Retina (tissue), 1 donor: ENCODE measurements at places on chromosomes 13 and 19.

- no peak for DNase-seq
These were observed 139.9 kb downstream of the ZAR1L start for GRCh38 chr13:32175307-32175706.

DNA sequence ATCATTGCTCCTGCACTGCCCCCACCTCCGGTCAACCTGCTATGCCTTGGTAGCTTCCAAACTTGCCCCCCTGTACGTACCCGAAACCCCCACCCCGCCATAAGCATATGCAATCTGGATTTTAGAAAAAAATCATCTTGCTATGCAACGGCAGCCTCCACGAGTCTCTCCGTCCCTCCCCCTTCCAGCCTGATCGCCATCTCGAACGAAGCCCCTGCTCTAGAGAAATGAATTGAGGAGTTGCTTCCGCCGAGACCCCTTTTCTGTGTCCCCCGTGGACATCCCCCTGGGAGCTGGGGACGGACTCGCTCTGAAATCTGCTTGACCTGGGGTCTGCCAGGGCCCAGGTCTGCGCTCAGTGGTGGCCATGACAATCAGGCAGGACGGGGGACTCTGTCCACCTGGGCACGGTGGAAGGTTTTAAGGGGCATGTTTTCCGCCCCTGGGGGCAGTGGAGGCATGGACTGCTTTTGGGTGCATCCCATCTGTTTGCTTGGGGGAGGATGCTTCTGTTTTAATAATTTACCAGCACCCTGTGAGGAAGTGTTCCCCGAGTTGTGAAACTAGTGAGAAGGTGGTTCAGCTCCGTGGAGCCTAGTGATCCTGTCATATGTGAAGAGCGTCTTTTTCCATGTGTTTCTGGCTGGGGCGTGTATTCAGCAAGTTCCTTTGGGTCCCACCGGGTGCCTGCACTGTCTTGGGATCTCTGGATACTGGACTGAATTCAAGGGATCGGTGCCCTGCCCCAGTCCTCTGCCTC lies 1.0 kb downstream of the KDM4B start:
- peak; percentile 50 for DNase-seq

DNA sequence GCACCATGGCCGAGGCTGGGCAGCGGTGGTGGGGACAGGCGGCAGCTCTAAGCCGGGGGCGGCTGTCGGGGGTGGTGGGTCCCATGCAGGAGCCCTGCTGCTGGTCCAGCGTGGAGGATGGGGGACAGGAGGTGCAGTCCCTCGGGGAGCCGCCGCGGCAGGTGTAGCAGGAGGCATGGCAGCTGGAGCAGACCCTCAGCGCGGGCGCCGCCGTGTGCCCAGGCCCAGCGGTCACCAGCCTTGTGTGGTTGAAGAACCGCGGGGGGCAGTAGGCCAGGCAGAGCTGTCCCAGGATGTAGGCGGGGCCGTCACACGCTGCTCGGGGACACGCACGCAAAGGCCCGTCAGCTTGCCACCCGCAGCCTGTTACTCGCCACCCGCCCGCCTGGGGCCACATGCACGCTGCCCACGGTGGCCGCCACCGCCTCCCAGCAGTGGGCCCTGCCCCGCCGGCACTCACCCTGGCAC lies 2.9 kb upstream of the C19orf25 start:
- no peak for DNase-seq

GRCh38 chr13:24459234-24459633 lies 53.3 kb downstream of the PARP4 start:
- no peak for DNase-seq

DNA sequence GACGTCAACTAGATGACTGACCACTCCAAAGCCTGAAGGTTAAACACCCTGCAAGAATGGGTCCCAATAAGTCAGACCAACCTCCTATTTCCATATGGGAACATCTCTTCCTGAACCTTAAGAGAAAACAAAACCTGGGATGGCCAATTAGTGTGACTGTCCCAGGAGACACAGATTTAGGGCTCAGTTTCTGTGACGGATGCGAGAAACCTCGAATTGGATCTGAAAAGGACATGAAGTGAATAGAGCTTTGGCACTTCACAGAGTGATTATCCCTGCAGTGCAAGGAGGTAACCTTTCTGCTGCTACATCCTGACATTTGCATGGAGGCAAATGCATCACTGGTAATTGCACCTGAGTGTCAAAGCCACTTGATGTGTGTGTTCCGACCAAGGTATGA lies 442.2 kb upstream of the KLF12 start:
- DNase-seq = no peak

- no peak for DNase-seq
These were observed 5.1 kb downstream of the OR10H1 start for GRCh38 chr19:15810335-15810734.

GRCh38 chr13:34162544-34162933 lies 344.6 kb downstream of the RFC3 start:
- DNase-seq = no peak

GRCh38 chr19:44644402-44645016 lies 799 bp downstream of the PVR start:
- peak; percentile 75 for DNase-seq

GRCh38 chr13:35140321-35140720 lies 198.3 kb downstream of the NBEA start:
- DNase-seq = no peak

DNA sequence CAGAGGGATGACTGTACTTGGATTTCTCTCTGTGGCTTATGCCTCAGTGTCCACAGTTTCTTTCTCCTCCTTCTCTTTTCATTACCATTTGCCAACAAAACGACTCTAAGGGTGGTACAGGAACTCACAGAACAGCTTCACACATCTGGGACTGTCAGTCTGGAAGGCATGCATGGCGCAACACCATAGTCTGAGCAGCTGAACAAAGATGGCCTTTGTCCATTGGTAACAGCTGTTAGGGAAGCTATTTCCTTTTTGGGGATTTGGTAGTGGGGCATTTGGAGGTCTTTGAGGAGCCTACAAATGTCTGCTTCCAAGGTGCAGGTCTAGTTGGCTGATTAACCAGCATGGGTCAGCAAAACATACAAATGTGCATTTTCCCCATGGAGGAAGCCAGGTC lies 81.4 kb upstream of the PCDH8 start:
- DNase-seq = no peak

- peak; percentile 67 for DNase-seq
These were observed 766 bp downstream of the CEBPG start for GRCh38 chr19:33374236-33374714.

DNA sequence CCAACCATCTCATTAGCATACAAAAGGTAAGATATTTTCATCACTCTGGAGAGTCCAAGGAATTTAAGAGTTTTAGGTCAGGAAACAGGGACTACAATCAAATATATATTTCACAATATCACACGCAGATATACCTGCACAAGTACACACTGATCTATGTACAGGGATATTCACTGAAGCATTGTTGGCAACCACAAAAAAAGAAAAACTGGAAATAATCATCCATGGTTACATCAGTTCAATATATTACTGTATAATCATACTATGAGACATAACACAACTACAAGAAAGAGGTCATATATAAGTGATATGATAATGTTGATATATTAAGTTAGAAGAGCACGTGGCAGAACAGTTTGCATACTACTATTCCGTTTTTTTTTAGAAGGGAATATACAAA lies 2.2 kb upstream of the SERP2 start:
- DNase-seq = no peak

DNA sequence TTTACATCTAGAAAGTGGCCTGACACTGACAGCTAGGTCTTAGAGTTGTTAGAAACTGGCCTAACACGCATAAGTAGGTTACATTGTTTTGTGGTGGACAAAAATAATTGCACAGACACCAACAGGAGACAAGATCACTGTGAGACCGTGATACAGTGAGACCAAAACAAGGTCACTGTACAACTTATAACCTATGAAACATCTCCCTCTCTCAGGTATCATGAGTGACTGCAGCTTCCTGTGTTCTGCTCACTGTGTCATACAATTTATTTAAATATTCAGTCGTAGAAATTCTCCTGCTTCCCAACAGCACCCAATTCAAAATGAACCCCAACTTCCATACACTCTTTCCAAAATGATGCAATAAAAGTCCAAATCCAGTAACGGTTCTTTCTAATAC lies 2165.2 kb downstream of the PCDH9 start:
- DNase-seq = no peak

GRCh38 chr19:7953576-7953975 lies 10.1 kb upstream of the TIMM44 start:
- DNase-seq = no peak

GRCh38 chr19:43152214-43152613 lies 34.1 kb downstream of the PSG5 start:
- DNase-seq = no peak

DNA sequence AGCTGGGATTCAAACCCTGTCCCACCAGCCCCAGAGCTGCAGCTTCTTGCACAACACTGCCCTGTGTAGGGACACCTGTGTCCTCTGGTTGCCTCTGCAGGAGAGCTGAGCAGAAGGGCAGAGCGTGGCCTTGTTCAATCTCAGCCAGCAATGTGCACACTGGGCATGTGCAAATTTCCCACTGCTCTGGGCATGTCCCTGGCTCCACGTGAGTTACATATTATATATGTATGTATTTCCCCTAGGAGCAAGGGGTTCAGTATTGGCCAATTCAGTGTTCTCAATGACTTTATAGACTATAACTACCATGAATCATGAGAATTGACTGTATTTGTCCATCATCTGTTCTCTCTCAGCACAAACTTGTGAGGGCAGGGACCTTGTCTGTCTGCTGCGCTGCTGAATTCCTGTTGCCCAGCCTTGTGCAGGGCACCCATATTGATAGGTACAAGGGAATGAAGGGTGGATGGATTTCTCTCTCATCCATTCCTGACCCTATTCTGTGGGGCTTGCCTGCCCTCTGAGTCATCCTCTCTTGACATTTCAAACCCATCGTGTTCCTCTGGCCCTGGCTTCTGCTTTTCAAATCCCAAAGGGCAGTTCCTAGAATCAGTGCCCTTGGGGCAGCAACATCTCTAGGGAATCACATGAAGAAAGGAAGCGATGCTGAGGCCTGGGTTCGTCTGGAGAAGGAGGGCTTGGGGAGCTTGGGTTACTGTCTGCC lies 69.7 kb downstream of the ERICH6B start:
- DNase-seq = no peak

DNA sequence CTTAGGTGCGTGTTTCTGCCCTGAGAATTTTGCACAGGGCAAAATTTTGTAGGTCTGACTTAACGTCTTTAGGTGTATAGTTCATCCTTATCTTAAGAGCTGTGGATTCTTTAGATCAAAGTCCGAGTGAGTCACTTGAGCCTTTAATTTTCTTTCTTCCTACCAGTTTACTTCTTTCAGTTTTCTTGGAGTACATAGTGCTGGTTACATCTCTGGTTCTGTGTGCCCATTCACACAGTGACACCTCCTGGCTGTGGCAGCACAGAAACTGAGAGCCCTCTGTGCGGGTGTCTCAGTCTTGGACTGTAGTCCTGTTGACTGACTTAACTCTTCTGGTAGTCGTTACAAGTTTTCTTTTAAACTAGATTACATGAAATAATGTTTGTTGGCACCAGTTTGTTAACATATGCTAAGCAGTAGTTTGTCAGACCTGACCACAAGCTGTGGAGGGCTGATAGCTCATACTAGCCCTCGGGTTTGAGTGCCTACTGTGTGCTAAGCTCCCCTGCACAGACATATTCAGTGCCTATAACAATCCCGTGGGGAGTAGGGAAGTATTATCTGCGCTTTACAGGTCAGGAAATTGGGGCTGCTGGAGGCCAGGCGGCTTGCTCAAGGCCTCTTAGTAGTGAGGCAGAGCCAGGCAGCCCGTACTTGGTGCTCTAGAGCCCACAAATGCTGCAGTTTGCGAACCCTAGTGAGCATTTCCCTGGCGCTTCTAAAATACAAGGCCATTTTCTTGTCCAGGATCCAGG lies 1.6 kb downstream of the GATAD2A start:
- no peak for DNase-seq

GRCh38 chr19:36115453-36116343 lies at the start of gene TBCB:
Gene TBCB, plus strand, starts transcription at chr19:36115468. Its CDS starts 93 bp downstream, at chr19:36115561.
- DNase-seq = peak; percentile 53

- no peak for DNase-seq
These were observed 342 bp downstream of the ASF1B start for GRCh38 chr19:14135985-14136508.

DNA sequence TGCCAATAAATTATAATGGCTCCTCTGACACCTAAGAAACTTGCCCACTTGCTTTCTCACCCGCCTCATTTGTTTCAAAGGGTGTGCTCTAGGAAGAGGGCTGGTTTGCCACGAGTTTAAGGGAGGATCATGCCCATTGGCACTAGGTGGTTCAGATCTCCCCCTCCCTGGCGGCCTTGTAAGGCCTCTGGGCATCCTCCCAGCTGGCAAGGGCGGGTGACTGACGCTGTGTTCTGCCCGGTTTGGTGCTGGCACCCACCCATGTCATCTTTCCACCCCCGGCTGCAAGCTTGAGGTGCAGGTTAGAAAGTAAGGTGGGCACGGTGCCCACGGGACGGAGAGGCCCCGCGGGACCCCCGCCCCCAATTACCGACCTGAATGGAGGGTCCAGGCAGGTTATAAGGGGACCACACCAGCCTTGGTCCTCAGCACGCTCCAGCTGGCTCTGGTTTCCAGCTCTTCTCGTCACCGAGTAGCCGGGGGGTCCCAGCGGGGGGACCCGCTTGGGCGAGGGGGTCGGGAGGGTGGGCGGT lies 90.4 kb downstream of the PTPRS start:
- no peak for DNase-seq

DNA sequence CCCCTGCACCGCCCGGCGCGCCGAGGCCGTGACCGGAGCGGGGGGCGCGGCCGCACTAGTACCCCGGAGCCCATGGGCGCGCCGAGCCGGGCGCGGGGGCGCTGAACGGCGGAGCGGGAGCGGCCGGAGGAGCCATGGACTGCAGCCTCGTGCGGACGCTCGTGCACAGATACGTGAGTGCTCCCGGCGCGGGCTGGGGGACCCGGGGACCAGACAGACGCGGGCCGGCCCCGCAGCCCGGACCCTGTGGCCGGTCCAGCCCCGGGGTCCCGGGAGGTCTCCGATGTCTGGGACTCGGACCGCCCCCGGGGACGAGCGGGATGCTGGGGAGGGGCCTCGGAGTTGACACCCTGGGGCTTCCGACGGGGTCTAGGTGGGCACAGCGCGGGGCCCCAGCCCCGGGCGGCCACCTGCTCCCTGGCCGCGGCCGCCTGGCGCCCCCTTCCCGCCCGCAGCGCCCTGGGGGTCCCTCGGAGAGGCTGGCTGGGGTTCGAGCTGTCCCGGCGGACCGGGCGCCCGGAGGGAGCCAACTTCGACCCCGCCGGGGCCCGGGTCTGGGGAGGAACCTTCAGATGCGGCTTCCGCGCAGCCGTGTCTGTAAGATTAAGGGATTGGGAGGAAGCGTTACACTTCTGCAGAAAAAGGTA lies 568 bp downstream of the ATP11A start:
- DNase-seq = peak; percentile 75

DNA sequence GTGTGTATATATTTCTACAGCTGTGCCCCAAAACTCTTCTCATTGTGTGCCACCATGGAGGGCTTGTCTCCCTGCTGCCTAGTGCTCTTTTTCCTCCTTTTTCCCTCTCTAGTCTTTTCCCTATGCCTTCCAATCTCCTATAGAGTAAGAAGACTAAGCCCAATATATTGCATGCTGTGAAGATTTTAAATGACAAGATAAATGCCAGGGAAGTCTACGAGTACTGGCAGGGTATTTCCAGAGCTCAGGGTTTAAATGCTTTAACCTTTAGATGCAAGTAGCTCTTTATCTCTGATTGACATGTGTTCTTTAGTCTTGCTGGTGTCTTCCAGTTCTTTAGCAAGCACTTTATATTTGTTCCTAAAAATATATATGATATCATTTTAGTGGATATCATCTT lies 200.7 kb downstream of the SLITRK1 start:
- no peak for DNase-seq

GRCh38 chr13:95432141-95432540 lies 120.4 kb upstream of the CLDN10 start:
- DNase-seq = no peak
